ENCODE measurements at places on chromosomes 7 and 10.

DNA sequence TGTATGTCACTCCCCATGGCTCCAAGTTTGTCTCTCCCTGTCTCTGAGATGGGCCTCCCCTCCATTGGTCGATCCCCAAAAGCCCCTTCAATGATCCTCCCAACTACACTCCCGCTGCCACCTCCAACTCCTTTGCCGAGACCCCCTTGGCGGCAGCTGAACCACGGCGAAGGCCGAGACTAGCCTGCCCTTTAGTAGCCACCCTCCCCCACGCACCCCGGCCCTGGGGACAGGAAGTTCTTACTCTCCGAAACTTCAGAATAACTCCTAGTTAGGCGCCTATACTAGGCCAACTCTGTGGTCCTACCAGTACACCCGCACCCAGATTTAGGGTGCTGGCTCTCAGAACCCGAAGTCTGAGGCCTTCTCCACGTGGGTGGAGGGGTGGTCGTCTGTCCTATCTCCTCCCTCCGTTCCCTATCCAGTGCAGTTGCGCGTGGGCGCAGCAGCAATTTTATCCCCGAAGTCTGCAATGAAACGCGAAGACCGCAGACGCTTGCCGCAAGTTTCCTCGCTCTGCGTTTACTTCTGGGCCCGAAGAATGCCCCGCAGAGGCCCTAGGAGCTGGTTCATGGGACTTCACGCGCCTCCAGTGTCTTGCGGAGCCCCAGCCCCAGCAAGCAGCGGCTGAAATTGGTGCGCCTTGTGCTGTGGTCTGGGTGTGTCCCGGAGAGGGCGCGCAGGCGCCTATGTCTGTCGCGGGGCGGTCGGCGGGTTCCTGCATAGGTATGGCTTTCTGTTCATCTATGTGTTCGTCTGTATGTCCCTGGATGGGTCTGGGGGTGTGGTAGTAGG is 82.6 kb upstream of the SLF2 start:
- DNase-seq: no peak

GRCh38 chr10:34581801-34582532 is 233.1 kb downstream of the PARD3 start:
- no peak for DNase-seq

- DNase-seq: no peak
These were observed 346.6 kb upstream of the MGMT start for GRCh38 chr10:129120441-129120840.

DNA sequence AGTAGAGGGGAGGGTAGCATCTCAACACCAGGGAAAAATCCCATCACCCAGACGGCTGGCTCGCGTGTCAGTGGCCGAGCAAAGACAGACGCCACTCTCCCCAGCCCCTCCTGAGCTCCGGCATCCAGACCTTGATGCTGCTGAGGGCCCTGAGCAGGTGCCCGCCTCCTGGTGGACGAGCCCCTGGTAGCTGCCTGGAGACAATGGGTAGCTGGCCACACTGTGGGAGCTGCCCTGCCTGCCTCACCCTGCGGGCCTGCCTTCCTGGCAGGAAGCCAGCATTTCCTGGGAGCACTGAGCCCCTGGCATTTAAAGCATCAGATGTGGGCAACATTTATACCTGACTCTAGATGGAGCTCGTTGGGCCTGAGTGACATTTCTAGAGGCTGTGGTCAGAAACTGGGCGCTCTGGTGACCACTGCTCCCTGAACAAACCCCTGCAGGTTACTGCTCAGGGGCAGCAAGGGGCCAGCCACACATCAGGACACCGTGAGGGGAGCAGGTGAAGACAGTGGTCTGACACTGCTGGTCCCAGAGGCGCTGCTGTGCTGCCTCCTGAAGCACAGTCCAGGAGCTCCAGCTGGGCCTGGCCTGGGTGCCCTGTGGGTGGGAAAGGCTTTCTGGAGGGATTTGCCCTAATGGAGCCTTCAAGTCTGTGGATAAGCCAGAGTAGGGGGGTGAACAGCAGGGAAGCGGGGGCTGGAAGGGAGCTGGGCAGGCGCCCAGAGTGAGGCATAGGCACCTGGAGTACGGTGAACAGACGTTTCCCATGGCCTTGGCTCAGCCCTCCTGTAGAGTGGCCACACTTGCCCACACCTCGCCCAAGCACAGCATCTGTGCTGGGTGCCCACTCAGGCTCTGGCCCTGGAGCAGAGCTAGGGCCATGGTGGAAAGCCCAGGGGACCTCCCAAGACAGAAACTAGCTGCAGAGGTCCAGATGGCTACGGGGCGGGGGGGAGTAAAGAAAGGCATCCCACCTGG is 138.7 kb downstream of the MAPK8 start:
- DNase-seq: no peak

- no peak for DNase-seq
These were observed 270.5 kb downstream of the TCERG1L start for GRCh38 chr10:131041031-131041430.

- DNase-seq: no peak
These were observed 294.7 kb downstream of the PTPRN2 start for GRCh38 chr7:158292948-158293347.

DNA sequence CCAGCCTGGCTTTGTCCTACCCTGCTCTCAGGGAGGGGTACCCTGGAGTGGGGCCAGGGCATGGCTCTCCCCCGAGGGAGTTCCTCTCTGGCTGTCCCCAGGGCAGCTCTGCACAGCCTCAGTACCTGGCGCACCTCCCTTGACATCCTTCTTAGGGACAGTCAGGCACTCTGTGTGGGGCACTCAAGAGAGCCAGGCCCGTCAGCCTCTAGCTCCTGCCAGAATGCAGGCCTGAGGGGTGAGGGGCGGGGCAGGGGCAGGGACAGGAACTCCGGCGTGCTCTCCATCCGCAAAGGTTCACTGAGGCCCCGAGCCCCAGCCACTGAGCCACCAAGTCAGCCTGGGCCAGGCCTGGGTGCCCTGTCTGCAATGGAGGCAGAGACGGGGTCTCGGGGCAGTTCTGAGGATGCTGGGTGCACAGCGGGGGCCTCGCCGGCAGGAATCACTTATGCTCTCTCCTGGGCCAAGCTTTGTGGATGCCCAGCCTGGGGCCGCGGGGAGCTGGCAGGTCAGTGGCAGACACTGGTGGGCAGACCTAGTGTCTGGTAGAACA is 10.1 kb downstream of the LIMK1 start:
- no peak for DNase-seq

- DNase-seq: no peak
These were observed 121.4 kb downstream of the ZFAND4 start for GRCh38 chr10:45550903-45551786.

GRCh38 chr7:124700655-124701054 is 64.9 kb downstream of the GPR37 start:
- DNase-seq: no peak

GRCh38 chr10:87000491-87000890 is 19.6 kb upstream of the FAM25A start:
- DNase-seq: no peak

DNA sequence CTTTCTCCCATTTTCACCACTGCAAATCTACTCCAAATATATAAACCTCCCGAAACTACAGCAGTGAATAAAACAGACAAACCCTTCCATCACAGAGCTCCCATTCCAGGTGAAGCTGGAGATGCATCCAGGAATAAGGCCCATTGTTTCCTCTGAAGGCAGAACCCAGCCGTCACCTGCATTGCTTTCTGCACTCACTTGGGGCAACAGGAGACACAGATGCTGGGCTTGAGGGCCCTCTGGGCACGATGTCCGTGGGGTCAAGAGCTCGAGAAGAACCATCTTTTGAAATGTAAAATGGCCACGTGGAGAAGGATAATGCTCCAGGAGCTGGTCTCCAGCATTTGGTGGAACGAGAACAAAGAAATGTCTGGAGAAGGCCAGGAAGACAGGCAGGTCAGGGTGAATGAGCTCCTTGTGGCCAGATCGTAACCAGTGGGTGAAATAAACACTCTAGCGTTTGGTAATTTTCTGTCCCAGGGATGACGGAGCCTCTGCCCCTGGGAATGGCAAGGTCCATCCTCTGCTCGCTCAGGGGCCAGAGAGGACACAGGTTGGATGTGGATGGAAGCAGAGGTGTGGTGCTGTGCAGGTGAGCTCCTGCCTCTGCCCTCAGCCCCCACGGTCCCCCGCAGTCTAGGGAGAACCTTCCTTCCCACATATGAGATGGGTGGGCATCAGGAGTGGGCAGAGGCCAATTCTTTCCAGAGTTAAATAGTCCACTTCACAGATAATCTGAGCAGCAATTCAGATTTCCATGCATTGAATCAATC is 556.1 kb downstream of the DNAJB6 start:
- DNase-seq: no peak

- DNase-seq: peak; percentile 50
These were observed 3.7 kb downstream of the NRP1 start for GRCh38 chr10:33330543-33331378.

GRCh38 chr10:121615435-121615793 is 17.2 kb upstream of the FGFR2 start:
- DNase-seq: no peak

DNA sequence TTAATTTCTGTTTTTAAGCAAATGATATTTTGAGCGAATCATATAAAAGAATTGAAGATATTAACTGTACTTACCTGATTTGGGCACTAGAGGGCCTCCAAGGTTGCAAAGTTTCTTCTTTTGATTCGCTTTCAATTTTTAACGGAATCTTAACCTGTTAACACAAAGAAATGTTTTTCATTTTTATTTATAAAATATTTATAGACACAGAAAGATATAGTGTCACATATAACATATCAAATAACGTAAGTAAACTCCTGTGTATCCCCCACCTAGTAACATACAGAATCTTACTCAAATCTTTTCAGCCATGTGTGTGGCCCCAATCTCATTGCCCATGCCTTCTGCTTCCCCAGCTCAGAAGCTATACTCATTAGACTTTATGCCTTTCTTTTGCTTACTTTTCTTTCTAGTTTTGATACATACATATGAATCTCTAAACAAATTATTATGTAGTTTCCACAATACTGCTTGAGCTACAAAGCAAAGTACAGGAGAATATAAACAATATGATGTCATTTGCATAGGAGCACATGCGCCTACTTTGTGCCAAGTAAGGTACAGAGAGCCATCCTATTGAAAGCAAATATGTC is 49.5 kb upstream of the ZPBP start:
- DNase-seq: no peak

GRCh38 chr10:78991187-78991586 is 77.6 kb upstream of the ZMIZ1 start:
- DNase-seq: no peak

DNA sequence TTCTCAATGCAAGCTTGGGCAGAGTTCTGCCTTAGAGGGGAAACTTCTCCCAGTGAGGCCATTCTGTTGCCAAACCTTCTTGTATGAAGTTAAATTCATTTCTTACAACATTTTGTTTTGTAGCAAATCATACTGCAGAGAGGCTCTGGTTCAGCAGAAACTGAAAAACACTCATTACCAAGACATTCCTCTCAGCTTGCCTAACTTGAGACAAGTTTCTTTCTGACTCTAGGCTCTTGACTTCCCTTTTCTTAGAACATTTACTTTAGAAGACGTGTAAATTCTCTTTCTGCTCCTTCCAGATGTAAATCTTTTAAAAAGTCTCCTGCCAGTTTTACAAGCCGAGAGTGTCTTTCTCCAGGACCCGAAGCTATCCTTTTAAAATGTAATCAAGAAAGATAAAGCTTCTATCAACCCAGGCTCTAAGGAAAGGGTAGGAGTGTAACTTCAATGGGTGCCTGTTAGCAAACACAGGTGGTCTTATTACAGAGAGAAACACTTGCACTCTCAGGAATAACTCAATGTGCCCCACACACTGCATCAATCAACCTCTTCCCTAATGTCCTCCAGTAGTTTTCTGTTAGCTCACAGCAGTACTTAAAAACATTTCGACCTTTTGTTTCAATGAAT is 80.5 kb upstream of the TAS2R16 start:
- DNase-seq: no peak

DNA sequence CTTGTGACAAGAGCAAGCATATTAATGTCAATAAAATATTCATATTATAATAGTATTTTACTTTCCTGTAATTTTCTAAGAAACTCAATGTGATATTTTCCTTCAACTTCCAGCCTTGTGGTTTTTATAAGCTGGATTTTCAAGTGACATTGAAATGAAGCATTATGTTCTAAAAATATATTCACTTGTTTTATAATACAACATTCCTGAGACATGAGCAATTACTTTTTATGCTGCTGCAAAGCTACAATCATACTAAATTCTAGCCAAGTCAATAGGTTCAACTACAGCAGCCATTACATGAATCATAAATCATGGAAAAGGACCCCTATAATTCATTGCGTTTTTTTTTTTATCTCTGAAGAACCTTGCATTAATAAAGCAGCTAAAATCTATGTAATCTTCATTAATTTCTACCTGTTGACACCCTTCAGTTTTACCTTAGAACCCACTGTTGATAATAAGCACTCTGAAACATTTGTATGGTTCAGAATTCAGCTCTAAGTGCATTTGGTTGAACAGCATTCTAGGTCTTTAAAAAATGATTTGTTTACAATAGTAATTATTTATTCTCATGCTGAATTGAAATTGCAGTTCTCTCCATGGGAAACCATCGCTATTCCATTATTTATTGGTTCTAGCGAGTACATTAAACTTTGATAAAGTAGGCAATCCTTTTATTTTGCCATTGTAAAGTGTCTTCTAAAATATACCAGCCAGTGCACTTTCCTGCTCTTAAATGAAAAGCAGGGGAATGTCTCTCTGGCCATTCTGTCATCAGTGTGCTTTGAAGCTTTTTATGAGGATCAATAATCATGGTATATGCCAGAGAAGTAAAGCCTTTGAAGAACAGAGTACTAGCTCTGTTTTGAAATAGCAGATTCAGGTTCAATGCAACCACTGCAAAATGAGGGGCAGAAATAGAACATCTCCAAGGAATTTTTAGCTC is 132.6 kb downstream of the GNAT3 start:
- DNase-seq: no peak

DNA sequence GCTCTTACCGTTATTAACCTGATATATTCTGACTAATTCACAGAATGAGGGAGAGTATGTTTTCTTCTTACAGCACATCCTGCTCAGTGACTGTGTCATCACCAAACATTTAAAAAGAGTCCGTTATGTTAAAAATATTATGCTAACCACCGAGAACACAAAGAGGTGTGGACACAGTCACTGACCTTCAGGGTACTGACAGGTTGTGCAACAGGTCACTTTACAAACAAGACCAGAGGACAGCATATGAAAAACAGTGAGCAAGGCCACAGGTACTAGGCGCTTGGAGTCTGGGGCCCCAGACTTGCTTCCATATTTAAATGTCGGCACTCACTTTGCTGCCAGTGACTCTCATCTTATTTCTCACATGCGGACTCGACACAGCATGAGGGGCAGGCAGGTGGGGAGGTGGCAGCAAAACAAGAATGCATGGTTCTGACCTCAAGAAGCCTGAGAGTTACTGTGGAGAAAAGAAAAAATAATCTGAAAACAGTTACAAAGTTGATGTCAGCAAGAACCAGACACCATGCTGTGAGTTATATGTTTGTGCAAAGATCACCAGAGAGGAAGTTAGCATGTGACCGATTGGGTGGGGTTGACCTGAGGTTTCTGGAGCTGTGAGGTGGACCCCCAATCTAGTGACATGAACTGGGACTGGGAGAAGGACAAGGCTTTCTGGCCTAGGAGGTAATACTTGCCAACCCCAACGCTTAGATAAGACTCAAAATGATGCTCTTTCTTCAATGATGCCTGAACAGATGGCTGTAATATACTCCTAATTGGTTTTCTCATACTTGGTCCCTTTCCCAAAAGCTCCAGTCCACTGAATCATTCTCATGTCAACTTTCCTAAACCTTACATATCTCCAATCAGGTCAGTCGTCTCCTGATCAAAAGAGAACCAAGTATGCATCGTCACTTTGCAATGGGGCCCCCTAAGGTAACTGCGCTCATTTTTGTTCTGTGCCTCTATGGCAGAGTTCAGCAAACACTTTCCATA is 102.4 kb downstream of the HIPK2 start:
- DNase-seq: no peak

All from stimulated activated CD4-positive, alpha-beta T cell treated with anti-CD3 and anti-CD28 coated beads, Interleukin-1b, Interleukin-23, amount 100 ng/mL, for 1 hour (primary cell).